Fibroblast of skin of left quadriceps (primary cell): ENCODE measurements at places on chromosomes 16 and 17.

GRCh38 chr16:30397776-30398660 lies 2.8 kb downstream of the ZNF48 start:
- no peak for DNase-seq

- no peak for DNase-seq
Observed at GRCh38 chr16:71995038-71995437, 5.2 kb downstream of the PKD1L3 start.

- no peak for DNase-seq
Observed at GRCh38 chr17:47413872-47414271, 90.1 kb downstream of the EFCAB13 start.

- DNase-seq, result no peak
Observed at GRCh38 chr16:57283959-57284208, 588 bp downstream of the PLLP start.

- no peak for DNase-seq
Observed at GRCh38 chr16:86893506-86893905, 315.2 kb downstream of the FOXL1 start.

GRCh38 chr16:87571868-87572244 lies 30.5 kb upstream of the JPH3 start:
- DNase-seq, result no peak

GRCh38 chr16:85698935-85699558 lies 10.3 kb upstream of the GINS2 start:
- DNase-seq, result no peak

- no peak for DNase-seq
Observed at GRCh38 chr17:13784434-13785095, 182.8 kb upstream of the HS3ST3A1 start.

- no peak for DNase-seq
Observed at GRCh38 chr17:77280304-77281121, 139.7 kb downstream of the SEC14L1 start.

- no peak for DNase-seq
Observed at GRCh38 chr17:6556121-6557039, at the start of gene PITPNM3. Gene PITPNM3 (minus strand): TSS chr17:6556555. CDS start chr17:6556406, 149 bp downstream.

GRCh38 chr16:9380221-9380620 lies 288.8 kb downstream of the HAPSTR1 start:
- no peak for DNase-seq

- DNase-seq, result no peak
Observed at GRCh38 chr16:87687126-87687910, 78.5 kb downstream of the KLHDC4 start.

DNA sequence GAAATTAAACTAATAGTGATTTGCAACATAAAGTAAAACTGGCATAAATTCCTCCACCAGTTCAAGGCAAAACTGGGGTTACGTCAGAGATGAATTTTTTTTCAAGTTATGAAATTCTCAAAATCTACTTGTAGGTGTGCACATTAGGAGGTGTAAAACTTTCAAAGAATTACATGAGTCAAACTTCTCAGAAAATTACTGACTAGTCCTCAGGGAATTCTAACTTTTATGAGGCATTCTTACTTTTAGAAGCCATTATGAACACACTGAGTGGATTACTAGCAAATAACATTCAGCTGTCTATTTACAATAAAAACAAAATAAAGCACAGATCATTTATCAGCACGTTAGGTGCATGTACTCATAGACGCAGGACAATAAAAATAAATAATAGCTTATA lies 348.7 kb downstream of the CDH11 start:
- no peak for DNase-seq

GRCh38 chr16:11913425-11914079 lies 2.2 kb downstream of the GSPT1 start:
- no peak for DNase-seq

DNA sequence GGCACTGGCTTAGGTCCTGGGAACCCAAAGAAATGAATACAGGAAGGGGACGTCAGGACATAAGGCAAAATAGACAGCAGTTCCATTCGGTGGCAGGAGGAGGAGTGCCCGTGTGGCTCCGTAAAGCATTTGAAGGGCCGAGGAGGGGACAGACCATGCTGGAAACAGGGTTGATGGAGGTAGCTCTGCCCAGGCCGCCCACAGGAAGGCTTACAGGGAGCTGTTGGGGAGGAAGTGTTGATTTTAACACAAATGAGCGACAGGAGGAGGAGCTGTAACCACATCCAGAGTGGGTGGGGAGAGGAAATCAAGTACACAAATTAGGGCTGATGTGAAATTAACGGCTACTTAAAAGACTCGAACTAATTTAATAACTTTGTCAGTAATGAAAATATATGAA lies 54.6 kb downstream of the RBFOX3 start:
- no peak for DNase-seq

- peak; percentile 55 for DNase-seq
Observed at GRCh38 chr17:42386777-42387657, 1.2 kb downstream of the STAT3 start.

DNA sequence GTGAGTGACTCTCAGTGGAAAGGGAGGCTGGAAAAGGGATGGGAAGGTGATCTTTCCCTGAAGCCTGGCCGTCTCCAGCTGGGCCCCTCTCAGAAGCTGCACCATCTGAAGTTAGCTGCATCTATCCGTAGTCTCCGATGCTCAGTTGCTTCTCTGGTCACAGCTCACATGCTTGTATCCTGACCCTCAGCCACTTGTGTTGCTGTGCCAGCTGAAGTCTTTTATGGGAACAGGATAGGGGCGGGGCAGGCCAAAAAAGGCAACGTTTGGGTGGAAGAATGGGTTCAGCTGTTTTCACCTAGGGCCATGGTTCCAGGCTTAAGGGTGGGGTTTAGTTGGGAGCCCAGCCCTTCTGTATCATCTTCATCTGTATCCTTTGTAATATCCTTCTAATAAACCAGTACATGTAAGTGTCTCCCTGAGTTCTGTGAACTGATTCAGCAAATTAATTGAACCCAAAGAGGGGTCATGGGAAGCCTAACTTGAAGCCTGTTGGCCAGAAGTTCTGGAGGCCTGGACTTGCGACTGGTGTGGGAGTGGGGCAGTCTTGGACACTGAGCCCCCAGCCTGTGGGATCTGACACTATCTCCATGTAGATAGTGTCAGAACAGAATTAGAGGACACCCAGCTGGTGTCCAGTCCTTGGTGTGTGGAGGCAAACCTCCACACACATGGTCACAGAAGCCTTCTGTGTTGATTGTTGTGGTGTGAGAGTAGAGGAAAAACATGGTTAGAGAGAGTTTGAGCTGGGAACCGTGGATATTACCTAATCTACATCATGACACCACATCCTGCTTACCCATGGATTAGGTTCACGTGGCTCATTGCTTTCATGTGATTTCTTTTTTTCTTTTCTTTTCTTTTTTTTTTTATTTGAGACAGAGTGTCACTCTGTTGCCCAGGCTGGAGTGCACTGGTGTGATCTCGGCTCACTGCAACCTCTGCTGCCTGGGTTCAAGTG lies 49.3 kb upstream of the FBXO47 start:
- DNase-seq, result no peak

- no peak for DNase-seq
Observed at GRCh38 chr17:38701504-38702165, 3.4 kb upstream of the MLLT6 start.

- DNase-seq, result no peak
Observed at GRCh38 chr17:39678340-39679116, 9.3 kb downstream of the PGAP3 start.

- DNase-seq, result no peak
Observed at GRCh38 chr16:3486506-3487215, 8.6 kb downstream of the C16orf90 start.

- no peak for DNase-seq
Observed at GRCh38 chr16:68470461-68471150, 22.3 kb upstream of the SMPD3 start.

GRCh38 chr17:48619826-48620449 lies 4.8 kb upstream of the HOXB8 start:
- no peak for DNase-seq

GRCh38 chr16:27844826-27845225 lies 218.7 kb downstream of the GSG1L start:
- DNase-seq, result no peak

- no peak for DNase-seq
Observed at GRCh38 chr17:77404812-77405581, 264.2 kb downstream of the SEC14L1 start.

- DNase-seq, result no peak
Observed at GRCh38 chr17:69856946-69857345, 218.1 kb upstream of the KCNJ16 start.

GRCh38 chr17:55717898-55718735 lies 4.5 kb downstream of the TMEM100 start:
- peak; percentile 53 for DNase-seq

GRCh38 chr17:80449930-80450576 lies 26.4 kb downstream of the NPTX1 start:
- no peak for DNase-seq

GRCh38 chr17:1077581-1077985 lies 80.7 kb downstream of the TIMM22 start:
- DNase-seq, result no peak

GRCh38 chr16:83940630-83941378 lies 12.2 kb upstream of the OSGIN1 start:
- no peak for DNase-seq

DNA sequence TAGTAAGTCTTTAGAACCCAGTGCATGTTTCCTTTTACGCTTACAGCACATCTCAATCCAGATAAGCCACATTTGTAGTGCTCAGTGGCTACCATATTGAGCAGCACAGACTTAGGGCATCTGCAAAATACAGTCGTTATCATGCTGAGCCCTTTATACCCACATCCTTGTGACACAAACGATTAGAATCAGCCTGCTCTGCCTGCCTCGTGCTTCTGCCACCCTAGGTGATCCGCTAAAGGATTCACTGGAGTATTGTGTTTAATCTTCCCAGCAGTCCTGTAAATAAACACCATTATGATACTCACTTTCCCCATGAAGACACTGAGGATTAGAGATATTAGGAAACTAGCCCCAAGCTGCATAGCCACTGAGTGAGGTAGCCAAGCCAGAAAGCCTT lies 51.3 kb upstream of the FA2H start:
- DNase-seq, result no peak

DNA sequence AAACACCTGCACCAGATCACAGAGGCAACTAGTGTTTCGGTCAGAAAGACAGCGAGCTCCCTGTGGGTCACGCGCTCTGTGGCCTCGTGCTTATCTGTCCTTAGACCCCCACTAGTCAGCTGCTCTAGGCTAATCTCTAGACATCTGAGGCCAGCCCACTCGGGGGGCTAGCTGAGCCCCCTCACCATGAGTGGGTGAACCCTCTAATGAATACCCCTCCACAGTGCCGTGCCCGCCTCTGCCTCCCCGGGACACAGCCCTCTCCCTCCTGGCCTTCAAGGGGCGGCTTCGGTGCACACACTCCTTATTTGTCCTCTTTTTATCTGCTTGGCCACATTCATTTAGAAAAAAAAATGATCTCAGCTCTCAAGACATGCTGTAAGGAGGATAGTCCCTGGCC lies 320.1 kb downstream of the C16orf95 start:
- no peak for DNase-seq

GRCh38 chr16:23966597-23967394 lies 131.0 kb downstream of the PRKCB start:
- no peak for DNase-seq

DNA sequence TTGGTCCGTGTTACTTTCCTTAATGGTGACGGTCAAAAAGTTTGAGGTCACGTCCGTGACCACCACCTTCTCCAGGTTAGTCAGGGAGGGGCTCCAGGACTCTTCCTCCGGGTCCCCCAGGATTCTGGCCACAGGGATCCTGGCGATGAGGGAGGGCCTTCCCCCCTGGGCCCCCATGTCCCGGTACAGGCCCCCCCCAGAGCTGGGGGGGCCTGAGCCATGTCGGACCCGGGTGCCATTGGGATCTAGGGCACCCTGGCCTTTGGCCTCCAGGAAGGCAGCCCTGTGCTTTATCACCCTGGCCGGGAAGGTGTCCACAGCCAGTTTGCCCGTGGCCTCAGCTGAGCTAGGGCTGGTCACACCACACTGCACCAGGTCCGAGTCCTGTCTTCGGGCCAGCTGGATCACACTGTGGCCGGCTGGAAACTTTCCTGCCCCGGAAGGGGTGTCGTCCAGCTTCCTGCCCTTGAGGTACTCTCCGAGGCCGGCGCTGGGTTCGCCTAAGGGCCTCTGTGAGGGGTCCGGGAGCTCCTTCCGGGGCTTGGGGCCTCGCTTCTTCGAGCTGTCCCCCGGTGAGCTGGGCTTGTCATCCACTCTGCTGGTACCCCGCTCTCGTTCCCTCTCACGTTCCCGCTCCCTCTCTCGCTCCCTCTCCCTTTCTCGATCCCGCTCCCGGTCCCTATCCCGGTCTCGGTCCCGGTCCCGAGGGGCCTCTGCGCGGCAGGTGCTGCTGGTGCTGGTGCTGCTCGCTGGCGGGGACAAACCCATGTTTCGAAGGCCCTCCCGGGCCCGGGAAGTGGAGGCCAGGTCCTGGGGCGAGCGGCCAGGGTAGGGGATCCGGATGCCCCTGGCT lies 2.0 kb downstream of the CBX8 start:
- no peak for DNase-seq

DNA sequence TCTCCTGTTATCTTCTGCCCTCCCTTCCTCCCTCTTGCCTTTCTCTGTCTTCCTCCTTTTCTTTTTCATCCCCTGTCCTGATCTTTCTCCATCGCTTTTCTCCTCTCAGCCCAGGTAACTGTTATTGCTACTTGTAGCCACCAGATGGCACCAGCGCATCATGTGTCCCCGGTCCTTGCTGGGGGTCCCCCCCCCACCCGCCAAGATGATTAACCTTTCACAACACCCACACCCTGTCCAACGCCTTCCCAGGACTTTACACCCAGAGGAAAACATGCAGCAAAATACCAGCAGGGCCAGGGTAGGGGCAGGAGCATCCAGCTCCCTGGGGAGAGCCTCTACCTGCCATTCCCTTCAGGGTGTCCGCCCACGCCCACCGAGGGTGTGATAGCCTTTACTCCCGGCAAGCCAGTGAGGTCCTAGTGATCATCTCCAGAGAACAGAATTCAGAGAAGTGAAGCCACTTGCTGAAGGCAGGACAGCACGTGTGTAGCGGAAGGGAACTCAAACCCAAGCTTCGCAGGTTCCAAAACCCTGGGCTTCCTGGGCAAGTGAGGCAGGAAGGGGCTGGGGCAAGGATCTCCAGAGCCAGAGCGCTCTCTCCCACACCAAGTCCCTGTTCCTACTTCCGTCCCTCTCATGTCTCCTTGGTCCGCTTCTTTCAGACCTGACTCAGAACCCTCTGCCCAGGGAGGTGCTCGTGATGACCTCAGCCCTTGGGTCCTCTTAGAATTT lies 13.4 kb upstream of the TAC4 start:
- DNase-seq, result no peak

DNA sequence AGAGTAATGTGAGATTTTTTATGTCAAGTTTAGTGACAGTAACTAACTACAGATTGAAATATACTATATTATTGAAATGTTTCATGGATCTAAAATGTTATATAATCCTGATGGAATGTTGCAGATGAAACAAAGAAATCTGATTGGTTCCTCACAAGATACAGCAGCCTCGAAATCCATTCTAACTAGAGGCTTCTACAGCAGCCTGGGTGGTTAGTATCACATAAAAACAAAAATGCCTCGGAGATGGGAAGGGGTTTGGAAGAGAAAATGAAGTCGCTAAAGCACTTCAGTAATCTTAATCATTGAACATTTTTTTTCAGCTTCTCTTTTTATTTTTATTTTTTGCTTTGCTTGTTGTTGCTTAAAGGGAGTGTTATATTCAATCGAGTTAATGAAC lies 75.2 kb downstream of the TANC2 start:
- DNase-seq, result no peak
